ENCODE measurements at places on chromosomes 1 and 21.

DNA sequence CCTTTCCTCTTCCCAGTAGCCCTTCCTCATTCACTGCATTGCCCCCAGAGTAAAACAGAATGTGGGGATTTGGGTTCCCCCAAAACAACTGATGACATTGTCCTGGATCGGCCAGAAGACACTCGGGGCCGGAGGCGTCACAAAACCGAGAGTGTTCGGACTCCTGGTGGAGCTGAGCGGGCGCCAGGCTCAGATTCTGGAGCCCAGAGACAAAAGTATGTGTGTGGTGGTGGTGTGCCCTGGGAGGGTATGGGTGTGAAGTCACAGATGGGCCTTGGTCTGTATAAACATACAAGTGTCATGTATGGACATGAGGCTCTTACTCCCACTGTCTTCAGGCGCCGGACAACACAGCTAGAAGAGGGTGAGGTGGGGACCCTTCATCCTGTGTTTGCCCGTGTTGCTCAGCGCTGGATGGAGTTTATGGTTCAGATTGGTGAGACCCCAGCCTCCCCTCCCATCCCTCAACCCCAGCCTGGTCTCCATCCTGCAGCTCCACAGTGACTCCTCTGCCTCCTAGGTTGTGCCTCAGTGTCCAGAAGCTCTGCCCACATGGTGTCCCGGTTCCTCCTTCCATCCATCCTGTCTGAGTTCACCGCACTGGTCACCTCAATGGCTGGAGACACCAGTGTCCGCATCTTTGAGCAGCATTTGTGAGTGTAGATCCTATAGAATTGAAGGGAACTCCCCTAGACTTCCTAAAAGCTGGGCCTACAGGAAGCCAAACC, 12.4 kb downstream of the HYI start:
- DNase-seq, result no peak

DNA sequence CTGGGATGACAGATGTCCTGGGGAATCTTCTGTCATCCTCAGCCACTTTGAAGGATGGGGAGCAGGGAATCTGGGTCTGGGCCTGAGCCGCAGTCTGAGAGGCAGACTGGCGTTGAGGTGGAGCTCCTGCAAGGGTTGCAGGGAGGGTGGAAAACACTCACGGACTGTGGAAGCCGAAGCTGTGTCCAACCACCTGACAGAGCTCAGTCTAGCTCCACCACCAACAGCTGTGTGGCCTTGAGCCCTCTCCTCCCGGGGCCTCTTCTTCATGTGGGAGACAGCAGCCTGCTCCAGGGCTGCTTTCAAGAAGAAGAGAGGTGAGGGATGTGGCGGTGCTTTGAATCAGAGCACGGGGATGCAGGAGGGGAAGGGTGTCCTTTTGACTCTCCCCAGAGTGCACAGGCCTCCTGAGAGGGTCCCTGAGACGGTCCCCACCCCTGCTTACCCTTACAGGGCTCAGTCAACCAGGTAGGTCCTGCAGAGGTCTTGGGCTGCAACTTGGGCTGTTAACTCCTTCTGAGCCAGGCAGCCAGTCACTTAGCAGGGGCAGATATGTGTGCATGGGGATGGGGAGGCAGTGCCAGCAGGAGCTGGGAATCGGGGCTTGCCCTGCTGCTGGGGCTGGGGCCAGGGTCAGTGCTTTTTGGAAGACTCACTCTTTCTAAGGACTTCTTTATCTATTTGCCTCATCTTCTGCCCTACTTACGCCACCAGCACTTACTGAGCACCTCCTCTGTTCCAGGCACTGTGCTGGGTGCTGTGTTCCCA, 216.3 kb downstream of the PTPRU start:
- DNase-seq, result no peak

- DNase-seq, result no peak
These were observed 107.6 kb upstream of the TLR5 start for GRCh38 chr1:223250632-223251015.

GRCh38 chr1:183517401-183517800, 45.1 kb downstream of the SMG7 start:
- DNase-seq, result no peak

GRCh38 chr1:65799601-65800000, 6.9 kb downstream of the PDE4B start:
- DNase-seq, result no peak

- no peak for DNase-seq
These were observed 175.0 kb downstream of the DAB1 start for GRCh38 chr1:57248830-57249229.

DNA sequence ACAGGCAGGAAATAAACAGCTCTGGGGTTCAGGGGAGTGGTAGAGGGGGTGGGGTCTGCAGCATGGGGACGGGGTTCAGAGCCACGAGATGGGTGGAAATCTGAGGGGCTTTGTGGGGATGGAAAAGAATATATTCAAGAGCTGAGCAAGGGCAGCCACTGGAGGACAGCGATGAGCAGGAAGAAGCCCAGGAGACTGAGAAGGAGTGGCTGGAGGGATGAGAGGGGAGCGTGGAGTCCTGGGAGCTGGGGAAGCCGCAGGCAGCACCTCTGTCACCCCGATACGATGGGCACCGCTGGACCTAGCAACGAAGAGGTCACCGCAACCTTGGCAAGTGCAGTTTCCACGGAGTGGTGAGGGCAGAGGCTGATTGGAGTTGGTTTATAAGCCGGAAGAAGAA, 10.0 kb upstream of the KCNAB2 start:
- DNase-seq, result no peak

DNA sequence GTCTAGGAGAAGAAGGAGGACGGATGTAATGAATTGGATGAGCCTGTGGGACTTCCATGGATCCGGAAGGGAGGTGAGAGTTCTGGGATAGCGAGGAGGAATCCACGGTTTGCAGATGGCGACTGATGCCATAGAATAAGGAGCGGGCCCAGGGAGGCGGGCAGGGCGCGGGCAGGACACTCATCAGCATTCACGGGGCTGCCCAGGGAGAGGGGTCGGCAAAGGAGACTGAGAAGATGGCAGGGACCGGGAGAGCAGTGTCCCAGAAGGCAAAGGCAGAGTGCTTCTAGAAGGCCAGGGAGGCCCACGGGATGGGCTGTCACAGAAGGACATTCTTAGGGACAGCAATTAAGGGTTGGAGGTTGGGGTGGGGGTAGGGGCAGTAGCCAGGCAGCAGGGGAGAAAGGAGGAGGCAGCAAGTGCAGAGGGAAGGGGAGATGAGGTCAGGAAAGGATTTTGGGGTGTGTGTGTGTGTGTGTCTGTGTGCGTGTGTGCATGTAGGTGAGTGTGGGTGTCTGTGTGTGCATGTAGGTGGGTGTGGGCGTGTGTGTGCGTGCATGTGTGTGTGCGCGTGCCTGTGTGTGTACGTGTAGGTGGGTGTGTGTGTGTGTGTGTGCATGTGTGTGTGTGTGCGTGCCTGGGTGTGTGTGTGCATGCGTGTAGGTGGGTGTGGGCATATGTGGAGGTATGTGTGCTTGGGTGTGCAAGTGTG, 1.1 kb upstream of the COL8A2 start:
- DNase-seq, result no peak

- DNase-seq, result no peak
These were observed 10.9 kb upstream of the RGS2 start for GRCh38 chr1:192797891-192798290.

- peak; percentile 50 for DNase-seq
These were observed 675 bp downstream of the IFNAR1 start for GRCh38 chr21:33325222-33326067.

DNA sequence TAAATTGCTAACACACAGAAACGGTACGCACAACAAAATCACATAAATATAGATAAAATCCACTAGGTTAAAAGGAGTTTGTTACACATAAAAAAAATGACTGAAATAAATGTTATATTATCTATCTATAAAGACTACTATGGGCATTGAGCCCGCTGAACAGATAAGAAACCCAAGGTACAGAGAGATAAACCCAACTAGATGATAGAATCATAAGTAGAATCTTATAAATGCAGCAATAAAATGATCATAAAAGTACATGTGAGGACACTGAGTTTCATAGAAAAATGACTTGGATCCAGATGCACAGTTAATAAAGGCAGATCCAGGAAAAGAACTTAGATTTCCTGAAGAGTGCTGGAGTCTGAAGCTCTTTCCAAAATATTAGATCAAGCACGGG, 128.7 kb downstream of the RGS7 start:
- DNase-seq, result no peak
